ENCODE measurements at places on chromosomes 7 and 10.
A peak's percentile ranks its signal among the peaks of the same experiment; 100 is the strongest.

- no peak for DNase-seq
Observed at GRCh38 chr7:64774204-64774842, 19.9 kb upstream of the ZNF138 start.

GRCh38 chr7:2173189-2173827, 59.4 kb downstream of the MAD1L1 start:
- no peak for DNase-seq

DNA sequence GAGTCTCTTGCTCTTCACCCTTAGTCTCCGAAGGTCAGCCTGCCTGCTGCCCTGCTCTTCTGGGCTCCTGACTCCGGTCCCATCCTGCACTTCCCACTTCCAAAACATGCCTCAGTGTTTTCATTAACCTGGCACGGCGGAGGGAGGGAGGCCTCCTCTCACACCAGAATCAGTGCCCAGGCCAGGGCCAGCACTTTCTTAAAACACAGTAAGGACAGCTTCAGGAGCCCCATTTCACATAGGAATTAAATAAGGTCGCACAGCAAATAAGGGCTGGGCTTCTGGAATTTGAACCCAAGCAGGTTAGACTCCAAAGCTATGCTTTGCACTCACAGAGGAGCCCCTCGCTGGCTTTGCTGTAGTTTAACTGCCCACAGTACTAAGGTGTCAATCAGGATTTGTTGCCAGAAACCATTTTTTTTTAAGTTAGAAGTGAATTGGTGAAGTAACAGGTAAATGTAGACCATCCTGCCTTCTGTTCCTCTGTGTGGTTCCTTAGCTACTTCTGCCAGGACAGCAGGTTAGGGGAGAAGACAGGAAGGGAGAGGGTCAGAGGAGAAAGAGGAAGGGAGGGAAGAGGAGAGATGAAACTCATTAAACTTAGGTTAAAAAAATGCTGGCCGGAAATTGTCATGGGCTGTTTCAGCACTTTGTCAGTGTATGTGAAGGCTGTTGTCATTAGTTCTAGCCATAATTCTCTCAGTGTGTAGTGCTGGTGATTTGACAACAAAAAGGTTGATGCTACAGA, 1.1 kb downstream of the RASSF4 start:
- no peak for DNase-seq

GRCh38 chr7:82348251-82348650, 95.3 kb downstream of the CACNA2D1 start:
- no peak for DNase-seq

- no peak for DNase-seq
Observed at GRCh38 chr10:52083422-52083821, 230.7 kb upstream of the DKK1 start.

- no peak for DNase-seq
Observed at GRCh38 chr10:71520042-71520441, 123.3 kb downstream of the CDH23 start.

- DNase-seq: peak; percentile 49
Observed at GRCh38 chr10:110209454-110209925, 2.1 kb downstream of the MXI1 start.

DNA sequence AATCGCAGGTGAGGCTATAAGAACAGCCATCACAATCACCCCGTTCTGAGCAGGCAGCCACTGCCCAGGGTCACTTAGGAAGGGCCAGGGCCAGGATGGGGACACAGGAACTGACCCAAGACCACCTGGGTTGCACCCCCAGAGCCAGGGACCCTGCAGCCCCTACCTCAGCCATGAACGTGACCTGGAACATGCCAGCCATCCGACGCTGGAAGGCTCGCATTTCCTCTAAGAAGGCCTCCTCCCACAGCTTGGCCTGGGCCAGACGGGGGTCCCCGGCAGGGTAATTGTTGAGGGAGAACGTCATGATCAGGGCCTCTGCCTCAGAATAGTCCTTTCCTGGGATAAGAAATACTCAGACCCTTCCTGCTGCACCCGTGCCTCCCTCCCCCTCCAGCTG, 5.0 kb downstream of the NPC1L1 start:
- DNase-seq: peak; percentile 8

GRCh38 chr10:102682981-102683380, 31.2 kb downstream of the ARL3 start:
- DNase-seq: no peak

DNA sequence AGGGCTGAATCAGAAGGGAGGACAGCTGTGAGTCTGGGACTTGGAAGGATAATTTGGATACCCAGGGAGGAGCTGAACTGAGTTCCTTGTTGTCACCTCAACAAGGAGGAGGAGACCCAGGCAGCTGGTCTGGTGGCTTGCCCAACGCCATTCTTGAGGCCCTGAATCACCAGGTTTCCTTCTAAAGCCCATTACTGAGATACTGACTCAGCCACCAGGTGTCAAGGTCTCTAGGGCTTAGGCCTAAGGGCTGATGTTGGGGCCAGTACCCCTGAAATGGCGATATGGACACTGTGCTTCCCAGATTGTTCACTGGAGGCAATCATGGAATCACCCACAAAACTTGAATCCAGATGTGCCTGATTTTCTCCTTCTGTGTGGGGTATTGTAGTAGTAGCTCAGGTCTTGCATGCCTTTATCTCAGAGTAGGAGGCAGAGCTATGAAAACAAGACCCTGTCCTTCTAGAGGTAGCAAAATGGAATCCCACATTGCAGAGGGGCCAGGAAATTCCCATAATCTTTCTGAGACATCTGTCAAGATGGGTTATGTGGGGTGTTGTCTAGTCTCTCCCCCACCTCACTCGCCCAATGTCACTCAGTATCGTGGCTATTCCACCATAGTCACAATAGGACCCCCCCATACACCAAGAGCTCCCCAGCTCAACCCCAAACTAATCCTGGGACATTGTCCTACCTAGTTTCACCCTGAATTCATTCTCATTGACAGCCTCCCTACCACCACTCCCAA, 1.8 kb upstream of the ATG9B start:
- no peak for DNase-seq

DNA sequence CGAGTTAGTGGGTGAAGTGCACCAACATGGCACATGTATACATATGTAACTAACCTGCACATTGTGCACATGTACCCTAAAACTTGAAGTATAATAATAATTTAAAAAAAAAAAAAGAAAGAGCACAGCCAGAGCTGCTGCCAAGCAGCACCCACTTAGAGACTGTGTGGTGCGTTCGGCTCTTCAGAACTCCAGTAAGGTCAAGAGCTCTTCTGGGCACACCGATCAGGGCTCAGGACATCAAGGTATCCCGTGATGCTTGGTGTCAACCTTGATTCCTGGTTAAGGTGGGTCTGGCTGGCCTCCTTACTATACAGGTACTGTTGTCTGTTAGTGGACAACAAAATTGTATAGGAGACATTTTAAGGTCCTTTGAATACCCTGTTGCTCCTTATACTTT, 385.7 kb upstream of the AKR1E2 start:
- DNase-seq: no peak

DNA sequence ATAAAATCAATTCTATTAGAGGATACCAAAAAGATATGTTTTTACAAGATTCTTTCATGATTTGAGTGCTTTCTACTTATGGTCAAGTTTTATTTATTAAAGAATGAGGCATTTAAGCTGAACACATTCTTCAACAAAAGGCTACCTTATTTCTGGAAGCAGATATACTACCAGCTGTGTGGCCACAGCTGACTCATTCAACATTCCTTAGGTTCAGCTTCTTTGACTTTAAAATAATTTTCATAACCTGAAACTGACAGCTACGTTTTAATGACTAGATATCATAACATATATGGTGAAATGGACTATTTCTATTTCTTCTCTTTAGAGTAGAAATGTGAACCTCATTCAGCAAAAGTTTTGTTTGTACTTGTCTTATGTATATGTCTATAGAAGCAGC, 414.2 kb upstream of the SEMA3C start:
- DNase-seq: no peak

DNA sequence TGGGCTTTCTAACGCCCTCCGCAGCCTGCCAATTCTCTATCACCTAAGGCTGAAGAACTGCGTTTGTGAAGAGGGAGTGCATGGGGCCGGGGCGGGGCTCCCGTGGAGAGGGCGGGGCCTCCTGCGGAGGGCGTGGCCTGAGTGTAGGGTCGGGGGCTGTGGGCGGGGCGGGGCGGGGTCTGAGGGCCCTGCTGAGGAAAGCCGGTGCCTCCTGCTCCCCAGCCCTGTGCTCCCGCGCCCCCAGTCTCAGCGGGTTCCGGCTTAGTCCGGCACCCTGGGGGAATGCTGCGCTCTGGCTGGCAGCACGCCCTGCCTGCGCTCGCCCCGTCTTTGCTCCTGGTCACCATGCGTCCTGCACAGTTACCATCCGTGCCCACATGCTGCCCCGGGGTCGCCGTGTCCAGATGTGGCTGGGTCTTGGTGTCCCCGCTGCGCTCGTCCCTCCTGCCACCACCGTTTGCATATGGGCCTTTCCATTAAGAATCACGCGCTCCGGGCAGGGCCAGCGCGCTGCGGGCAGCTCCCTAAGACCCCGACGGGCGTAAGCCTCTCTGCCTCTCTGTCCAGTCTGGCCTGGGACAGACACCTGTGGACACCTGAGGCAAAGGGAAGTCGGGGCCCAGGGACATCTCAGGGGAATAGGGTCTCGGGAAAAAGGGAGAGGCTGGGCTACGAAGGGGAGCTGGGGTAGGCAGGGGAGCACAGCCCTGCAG, 144.0 kb upstream of the RET start:
- no peak for DNase-seq

DNA sequence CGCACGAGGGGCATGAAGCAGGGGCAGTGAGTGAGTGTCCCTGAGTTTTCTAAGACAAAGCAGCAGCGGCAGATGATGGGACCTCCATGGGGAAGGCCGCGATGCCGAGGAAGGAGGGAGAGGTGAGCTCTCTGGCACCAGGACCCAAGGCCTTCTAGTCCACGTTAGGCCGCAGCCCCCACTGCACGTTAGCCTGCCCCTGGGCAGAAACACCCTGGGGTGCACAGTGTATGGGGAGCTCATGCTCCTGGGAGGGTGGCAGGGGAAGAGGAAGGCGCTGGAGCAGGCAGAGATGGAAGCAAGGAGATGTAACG, 97.3 kb upstream of the IKZF1 start:
- DNase-seq: no peak

GRCh38 chr10:53909791-53910190, 891.2 kb downstream of the PCDH15 start:
- DNase-seq: no peak

- DNase-seq: no peak
Observed at GRCh38 chr10:13400196-13400965, 52.3 kb upstream of the SEPHS1 start.

DNA sequence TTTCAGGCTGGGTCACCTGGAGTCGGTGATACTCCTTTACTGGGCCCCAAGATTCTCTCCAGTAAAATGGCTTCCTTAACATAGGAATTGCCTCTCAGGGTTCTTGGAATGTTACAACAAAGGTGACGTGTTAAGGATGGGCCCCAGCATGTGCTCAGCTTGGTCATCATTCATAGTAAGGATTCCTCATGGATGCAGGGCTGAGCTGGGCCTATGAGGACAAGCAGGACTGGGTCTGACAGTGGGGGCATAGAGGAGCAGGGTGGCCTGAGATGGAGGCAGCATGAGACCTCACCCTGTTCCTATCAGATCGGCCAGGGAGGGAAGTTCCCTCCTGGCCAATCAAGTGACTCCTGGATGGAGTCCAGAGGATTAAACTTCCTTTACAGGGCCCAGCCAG, 12.8 kb upstream of the MBL2 start:
- no peak for DNase-seq

GRCh38 chr10:17655567-17656146, 11.7 kb downstream of the STAM start:
- DNase-seq: peak; percentile 56

DNA sequence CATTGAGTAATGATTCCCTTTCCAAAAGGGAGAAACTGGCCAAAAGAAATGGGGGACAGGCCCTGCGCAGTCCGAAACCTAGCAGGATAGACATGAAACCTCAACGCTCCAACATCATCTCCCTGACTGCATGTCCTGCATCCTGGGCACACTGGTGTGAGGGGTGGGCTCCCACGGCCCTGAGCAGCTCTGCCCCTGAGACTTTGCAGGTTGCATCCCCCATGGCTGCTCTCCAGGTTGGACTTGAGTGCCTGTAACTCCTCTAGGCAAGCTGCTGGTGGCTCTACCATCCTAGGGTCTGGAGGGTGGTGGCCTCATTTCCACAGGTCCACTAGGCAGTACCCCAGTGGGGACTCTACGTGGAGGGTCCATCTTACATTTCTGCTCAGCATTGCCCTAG, 16.3 kb upstream of the CRYGN start:
- DNase-seq: no peak

GRCh38 chr7:113774182-113774807, 144.5 kb downstream of the PPP1R3A start:
- peak; percentile 20 for DNase-seq

DNA sequence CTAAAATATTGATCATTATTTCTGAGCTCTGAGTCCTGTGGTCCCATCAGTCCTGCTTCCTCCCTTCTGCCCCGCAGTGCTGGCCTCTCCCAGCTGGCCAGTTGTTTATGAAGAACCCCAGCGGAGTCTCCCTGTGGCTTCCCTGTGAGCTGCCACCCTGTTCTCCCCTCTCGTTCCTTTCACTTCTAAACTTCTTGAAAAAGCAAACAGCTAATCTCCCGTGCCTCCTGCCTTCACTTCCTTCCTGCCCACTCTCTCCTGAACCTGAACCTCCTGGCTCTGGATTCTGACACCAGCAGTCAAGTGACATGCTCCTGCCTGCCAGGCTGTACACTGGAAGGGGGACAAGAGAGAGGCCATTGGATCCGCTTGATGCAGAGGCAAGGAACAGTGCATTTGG, 63.7 kb upstream of the ZPBP start:
- DNase-seq: no peak

- DNase-seq: no peak
Observed at GRCh38 chr7:87451187-87451586, 24.3 kb downstream of the ABCB4 start.

DNA sequence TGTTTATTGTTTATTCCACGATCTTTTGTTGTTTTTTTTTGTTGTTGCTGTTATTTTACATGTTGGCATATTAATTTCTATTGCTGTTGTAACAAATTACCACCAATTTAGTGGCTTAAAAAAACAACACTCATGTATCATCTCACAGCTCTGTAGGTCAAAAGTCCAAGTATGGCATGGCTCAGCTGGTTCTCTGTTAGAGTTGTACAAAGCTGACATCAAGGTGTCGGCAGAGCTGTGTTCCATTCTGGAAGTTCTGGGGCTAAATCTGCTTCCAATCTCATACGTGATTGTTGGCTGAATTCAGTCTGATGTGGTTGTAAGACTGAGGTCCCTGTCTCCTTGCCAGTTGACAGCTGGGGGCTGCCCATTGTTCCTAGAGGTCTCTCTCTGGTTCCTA, 60.2 kb upstream of the FAM133B start:
- no peak for DNase-seq

GRCh38 chr7:112453505-112454171, 3.4 kb downstream of the IFRD1 start:
- no peak for DNase-seq

- no peak for DNase-seq
Observed at GRCh38 chr10:51860257-51860656, 160.9 kb upstream of the CSTF2T start.

GRCh38 chr7:155233311-155234157, 64.1 kb upstream of the INSIG1 start:
- DNase-seq: no peak

- no peak for DNase-seq
Observed at GRCh38 chr10:131001438-131001837, 310.1 kb downstream of the TCERG1L start.
